Activated CD8-positive, alpha-beta memory T cell treated with anti-CD3 and anti-CD28 coated beads for 1 hour (primary cell): ENCODE measurements at places on chromosomes 3 and 15.

DNA sequence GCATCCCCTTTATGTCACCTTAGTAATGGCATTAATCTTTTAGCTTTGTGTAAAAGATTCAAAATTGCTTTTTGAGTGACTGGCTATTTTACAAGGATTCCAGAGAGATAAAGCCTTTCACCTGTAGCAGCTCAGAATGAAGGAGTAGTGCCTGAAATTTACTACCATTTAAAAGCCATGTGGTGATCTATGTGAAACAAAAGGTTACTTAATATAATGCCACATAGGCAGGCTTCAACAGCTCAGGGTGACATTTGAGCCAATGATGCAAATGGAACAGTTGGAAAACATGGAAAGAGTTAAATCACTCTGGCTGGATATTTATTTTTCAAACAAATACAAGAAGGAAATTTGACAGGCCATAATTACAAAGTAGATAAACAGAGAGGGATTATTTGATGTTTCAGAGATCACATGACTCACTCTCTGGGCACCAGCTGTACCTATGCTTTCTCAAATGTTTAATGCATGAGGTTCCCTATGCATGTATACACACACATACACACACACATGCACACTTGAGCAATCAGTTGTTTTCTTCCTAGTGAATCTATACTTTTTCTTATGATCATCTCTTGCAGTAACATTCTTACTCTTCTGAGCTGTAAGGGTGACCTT, 171.5 kb downstream of the ZMAT3 start:
- no peak for DNase-seq

DNA sequence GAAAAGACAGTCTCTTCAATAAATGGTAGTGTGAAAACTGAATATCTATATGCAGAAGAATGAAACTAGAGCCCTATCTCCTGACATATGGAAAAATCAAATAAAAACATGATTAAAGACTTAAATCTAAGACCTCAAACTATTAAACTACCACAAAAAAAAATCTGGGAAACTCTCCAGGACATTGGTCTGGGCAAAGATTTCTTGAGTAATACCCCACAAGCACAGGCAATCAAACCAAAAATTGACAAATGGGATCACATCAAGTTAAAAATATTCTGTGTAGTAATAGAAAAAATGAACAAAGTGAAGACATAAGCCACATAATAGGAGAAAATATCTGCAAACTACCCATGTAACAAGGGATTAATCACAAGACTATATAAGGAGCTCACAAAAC, 286.4 kb downstream of the TBC1D5 start:
- no peak for DNase-seq

GRCh38 chr3:36362216-36362615, 18.1 kb upstream of the STAC start:
- DNase-seq = no peak

DNA sequence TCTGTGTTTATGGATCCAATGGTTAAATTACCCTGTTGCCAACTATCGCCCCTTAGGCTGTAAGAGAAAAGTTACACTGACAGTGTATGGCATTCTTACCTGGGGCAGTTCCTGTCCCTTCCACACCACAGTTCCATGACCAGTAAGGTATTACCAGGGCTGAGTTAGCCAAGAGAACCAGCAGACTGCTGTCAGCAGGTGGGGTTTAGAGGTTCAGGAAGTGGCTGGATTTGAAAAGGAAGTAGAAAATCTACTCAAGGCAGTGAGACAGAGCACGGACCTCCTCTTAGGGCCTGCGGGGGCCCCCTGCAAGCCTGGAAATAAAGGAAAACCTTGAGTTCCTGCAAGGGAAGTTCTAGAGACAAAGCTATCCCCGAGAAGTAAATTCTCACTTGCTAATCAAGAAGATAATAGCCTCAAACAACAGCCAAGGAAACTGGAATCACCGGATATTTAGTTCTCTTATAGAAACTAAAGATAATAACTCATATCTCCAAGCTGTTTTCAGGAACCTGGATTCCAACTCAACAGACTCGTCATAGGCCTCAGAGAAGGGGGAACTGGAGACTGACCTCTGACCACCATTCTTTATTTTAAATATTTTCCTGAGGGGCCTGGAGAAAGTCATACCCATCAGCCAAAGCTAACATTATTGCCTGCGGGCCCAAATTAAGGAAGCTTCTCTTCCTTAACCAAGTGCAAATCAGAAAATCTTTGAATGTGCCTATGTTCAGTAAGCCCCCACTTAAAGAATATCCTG, 161.7 kb downstream of the ANXA2 start:
- no peak for DNase-seq

DNA sequence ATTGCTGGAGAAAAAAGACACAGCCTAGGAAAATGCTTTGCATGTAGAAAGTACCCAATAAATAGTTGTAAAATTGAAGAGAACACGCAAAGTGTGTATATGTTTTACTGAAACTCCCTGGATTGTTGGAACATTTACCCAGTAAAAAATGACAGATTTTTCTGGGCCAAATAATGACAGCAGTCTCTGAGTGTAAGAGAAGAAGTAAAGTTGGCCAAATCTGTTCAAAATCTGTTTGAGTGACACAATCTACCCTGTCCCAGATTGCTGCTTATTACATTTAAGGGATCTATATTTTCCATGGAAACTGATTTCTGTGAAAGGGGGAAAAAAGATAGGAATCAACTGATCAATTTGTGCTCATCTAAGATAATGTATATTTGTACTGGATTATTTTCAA, 267.9 kb downstream of the TUSC7 start:
- DNase-seq = no peak

DNA sequence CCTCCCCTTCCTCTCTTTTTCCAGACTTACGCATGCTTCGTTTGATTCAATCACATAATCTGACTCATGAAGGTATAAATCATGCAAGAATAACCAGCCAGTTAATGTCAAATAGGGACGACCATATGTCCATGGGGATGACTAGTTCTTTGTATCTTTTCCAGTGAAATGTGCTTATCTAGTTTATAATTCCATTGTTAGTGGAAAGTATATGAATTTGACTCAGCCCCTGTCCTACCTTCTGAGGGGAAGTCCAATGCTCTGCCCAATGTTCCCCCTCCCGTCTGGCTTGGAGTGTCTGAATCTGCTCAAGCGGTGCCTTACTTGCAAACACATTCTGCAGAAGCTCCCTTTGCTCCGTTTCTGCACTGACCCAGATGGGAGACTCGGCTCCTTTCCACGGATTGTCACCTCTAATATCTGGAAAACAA, 55.0 kb upstream of the EPHB3 start:
- no peak for DNase-seq

DNA sequence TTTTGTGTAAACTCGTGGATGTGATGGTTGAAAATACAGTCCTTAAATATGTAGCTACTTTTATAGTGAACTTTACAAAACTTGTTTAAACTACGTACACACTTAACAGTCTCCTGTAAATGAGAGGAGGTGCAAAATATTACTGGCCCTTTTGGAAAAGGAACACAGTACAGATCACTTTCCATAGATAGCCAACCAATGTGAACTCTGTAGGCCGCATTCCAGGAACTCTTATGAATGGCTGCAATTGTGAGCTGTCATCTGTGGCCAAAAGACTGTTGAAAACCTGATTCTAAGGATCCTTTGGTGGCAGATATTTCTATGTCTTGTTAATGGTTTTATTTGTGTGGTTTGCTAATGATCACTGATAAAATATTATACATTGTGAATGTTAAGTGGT, 6.2 kb downstream of the TSC22D2 start:
- no peak for DNase-seq

DNA sequence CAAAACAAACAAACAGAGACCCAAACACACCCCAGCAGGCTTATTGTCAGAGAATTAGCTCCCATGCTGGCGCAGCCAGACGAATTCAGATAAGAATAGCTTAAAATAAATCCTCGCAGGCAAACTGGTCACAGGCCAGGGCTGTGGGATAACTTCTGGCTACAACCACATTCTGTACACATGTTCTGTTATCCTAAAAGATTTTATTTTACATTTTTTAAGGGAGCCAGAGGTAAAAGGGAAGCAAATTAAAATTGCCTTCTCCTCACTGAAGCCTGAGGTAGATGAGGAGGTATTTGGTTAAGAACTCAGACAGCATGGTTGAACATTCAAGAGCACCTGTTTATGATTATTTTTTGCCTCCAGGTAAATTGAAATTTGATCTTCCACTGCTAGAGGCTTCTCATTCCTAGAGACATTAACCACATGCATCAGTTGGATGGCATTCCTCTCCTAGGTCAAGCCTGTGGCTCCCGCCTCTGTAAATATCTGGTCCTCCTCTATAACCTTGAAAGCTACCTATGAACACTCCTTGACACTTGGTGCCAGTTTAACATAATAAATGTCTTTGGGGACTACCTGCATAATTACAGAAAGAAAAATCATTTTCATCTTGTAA, 190.3 kb downstream of the SATB1 start:
- DNase-seq = no peak

GRCh38 chr15:80906159-80906766, 83.4 kb downstream of the MESD start:
- no peak for DNase-seq

- no peak for DNase-seq
Observed at GRCh38 chr15:25743548-25744275, 119.4 kb downstream of the ATP10A start.

GRCh38 chr15:82292271-82292670, 29.7 kb downstream of the SAXO2 start:
- DNase-seq = no peak

GRCh38 chr3:149000206-149000745, 8.9 kb downstream of the GYG1 start:
- DNase-seq = no peak

- no peak for DNase-seq
Observed at GRCh38 chr15:58475573-58476524, 44.1 kb downstream of the LIPC start.

- no peak for DNase-seq
Observed at GRCh38 chr3:71392251-71392650, 191.3 kb downstream of the FOXP1 start.

DNA sequence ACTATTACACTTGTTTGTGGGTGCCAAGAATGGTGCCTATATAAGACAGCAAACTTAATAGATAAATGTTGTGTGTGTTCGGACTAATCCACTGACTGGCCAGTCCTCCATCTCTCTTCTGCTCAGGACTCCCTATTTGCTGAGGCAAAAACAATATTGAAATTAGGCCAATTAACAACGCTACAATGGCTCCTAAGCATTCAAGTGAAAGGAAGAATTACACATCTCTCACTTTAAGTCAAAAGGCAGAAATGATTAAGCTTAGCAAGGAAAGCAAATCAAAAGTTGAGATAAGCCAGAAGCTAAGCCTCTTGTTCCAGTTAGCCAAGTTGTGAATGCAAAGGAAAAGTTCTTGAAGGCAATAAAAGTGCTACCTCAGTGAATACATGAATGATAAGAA, 126.9 kb downstream of the CCNL1 start:
- no peak for DNase-seq

- no peak for DNase-seq
Observed at GRCh38 chr3:69604735-69605450, 134.4 kb upstream of the MITF start.

DNA sequence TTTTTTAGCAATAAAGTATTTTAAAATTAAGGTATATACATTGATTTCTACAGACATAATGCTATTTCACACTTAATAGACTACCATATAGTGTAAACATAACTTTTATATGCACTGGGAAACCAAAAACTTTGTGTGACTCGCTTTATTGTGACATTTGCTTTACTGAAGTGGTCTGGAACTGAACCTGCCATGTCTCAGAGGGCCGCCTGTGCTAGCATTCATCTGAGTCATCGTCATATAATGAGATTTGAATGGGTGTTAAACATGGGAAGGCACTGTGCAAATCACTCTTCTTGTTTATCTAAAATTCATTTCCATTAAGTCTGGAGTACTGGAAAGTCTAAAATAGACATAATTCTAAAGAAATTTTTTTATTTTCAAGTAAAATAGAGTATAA, 12.9 kb downstream of the EIF2AK4 start:
- no peak for DNase-seq

DNA sequence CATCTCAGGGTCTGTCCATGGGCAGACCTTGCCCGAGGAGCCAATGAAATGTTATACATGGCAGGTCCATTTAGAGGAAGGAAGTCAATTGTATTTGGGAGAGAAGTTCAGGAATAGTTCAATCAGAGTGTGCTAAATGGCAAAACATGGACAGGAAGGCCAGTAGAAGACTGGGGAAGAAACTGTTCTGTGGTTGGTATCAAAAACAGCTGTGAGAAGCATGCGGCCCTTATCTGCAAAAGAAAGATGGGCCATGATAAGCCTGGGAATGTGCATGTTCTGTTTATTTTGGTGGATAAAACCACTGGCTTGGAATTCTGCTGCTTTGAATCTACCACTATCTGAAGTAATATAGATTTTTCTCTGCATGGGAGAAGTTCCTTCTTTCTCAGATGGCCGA, 100.4 kb downstream of the MCTP2 start:
- DNase-seq = no peak

- no peak for DNase-seq
Observed at GRCh38 chr3:177459401-177459800, 262.1 kb upstream of the TBL1XR1 start.

DNA sequence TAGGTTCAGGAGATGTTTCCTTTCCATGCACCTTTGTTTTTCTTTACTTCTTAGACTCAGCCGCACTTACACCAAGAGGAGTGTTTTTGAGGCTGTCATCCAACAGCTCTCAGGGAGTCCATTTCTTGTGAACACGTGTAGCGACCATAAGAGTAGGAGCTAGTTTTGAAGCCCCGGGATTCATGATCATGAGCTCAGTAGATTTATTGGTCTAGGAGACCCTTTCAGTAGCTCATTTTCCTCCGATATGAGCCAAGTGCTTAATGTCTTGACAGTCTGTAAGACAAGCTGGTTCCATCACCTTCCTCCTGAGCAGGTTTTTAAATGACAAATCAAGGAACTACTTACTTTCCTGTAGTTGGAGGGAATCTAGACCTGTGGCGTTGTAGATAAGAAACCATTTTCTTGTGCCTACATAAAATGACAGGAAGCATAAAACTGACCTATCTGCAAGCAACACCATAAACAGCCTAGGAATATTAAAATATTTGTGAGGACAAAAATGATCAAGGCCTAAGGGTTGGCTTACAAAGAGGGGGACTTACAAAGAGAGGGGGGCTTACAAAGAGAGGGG, 172.6 kb upstream of the BHLHE40 start:
- DNase-seq = no peak
